ENCODE measurements at places on chromosomes 2 and 18. TPM values are rescaled to one million over a fixed set of nuclear protein-coding genes. Genes with fewer than 3 reads are reported as not detected.

DNA sequence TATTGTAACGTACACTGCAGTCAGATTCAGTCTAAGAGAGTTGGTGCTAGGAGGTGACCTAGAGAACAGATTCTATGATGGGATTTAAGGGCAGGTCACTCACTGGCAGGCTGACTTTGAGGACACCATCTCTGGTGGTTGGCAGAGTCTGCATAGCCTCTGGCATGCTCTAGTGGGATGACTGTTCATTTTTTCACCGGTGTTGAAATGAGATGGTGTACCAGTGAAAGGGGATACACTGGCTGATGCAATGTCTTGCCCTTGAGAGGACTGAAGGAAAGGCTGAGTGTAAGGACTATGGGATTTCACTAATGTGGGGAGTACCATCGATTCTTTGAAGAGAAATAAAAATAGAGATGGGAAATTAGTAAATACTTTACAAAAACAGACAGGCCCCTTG lies 186.9 kb upstream of the PIEZO2 start:
- no peak for DNase-seq
- no peak overlapping the region for H3K27ac ChIP-seq
- no peak overlapping the region for H3K4me3 ChIP-seq
- H3K27me3 ChIP-seq, result no peaks in the 10 kb centered on the region
- no peaks in the 10 kb centered on the region for H3K4me1 ChIP-seq
- no peaks in the 10 kb centered on the region for H3K36me3 ChIP-seq

DNA sequence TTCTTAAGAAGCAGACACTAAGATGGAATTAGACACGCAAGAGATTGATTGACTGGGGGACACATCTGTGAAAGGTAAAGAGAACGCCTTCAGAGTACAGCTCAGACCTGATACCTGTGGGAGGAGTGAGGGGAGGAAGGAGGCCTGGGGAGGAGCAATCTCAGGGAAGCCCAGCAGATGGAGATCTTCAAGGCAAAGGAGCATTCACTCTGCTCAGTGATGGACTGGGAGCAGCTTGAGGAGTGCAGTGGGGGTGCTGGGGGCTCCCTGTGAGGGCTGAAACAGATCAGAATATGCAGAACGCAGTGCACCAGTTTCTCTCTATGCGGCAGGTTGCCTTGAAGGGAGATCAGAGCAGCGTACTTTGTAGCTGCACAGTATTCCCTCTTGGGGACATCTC lies 103.7 kb upstream of the ATP8B1 start:
- no peak overlapping the region for H3K27ac ChIP-seq
- H3K4me1 ChIP-seq, result peaks cover 6% of the 10 kb centered on the region
- H3K27me3 ChIP-seq, result no peaks in the 10 kb centered on the region
- no peak for DNase-seq

GRCh38 chr2:176172895-176173566 lies 15.4 kb upstream of the HOXD1 start:
- no peak for DNase-seq
- H3K27me3 ChIP-seq, result peaks cover 100% of the 10 kb centered on the region
- peaks cover 12% of the 10 kb centered on the region for H3K4me1 ChIP-seq

DNA sequence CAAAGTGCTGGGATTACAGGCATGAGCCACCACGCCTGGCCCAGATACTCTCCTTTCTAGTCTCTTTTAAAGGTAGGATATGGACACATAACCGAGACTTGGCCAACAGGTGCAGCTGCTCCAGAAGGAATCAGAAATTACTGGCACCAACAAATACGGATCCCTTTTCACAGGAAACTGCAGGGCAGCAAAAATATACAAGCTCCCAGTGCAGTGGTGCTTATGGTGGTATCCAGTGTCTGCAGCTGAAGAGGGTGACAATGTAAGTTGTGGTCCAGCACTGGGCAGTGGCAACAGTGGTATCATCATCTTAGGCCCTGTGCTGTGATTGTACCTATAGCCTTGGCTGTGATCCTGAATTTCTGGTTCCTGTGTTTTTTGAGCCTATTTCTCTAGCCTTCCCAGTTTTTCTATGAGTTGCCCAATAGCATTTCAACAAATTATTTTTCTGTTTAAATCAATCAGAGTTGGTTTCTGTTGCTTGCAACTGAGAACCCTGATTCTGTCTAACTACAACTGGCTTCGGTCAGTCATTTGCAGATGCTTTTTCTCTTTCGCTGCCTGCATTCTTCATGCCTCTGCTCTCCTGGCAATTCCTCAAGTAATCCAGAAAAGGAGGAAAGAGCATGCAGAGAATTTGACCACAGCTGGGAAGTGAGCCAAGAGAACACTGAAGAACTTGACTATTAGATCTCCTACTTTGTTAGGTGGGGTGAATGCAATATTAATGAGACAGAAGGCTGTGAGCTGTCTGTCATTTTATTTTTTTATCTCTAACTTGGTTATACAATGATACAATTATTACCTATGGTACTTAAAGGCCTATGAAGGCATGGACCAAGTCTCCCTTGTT lies 30.8 kb upstream of the EML4 start:
- no peaks in the 10 kb centered on the region for H3K27me3 ChIP-seq
- no peaks in the 10 kb centered on the region for H3K36me3 ChIP-seq
- peak; percentile 56 for DNase-seq

- H3K27me3 ChIP-seq, result no peaks in the 10 kb centered on the region
- no peak overlapping the region for H3K27ac ChIP-seq
- H3K4me1 ChIP-seq, result no peaks in the 10 kb centered on the region
- no peak for DNase-seq
- H3K36me3 ChIP-seq, result no peaks in the 10 kb centered on the region
Observed at GRCh38 chr2:161352719-161353118, 44.5 kb downstream of the PSMD14 start.

- no peak overlapping the region for H3K4me3 ChIP-seq
- H3K36me3 ChIP-seq, result no peaks in the 10 kb centered on the region
- H3K27ac ChIP-seq, result no peak overlapping the region
- no peak for DNase-seq
- H3K4me1 ChIP-seq, result no peaks in the 10 kb centered on the region
Observed at GRCh38 chr2:207051385-207051965, 112.2 kb downstream of the CPO start.

GRCh38 chr2:17336458-17336857 lies 181.8 kb downstream of the RAD51AP2 start:
- no peaks in the 10 kb centered on the region for H3K27me3 ChIP-seq
- H3K27ac ChIP-seq, result no peak overlapping the region
- no peak for DNase-seq
- H3K4me1 ChIP-seq, result no peaks in the 10 kb centered on the region
- no peak overlapping the region for H3K4me3 ChIP-seq
- no peaks in the 10 kb centered on the region for H3K36me3 ChIP-seq

DNA sequence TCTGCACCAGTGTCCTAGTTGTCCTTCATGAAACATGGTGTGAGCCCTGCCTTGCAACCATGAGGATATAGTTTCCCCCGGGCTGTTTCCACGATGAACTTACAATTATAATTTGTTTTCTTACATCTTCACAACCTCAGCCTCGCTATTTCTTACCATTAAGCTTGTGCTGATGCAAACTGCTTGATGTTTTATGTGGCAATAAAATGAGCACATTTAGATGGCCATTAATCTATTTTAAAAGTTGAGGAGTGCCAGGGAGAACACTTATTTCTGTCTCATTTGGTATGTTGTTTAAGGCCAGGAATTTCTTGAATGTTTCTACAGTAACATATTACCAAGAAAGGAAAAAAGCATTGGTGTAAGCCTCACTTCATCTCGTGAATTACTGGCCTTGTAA lies 214.5 kb upstream of the SLC8A1 start:
- DNase-seq, result no peak
- no peaks in the 10 kb centered on the region for H3K27me3 ChIP-seq
- H3K27ac ChIP-seq, result no peak overlapping the region
- H3K4me3 ChIP-seq, result no peak overlapping the region
- H3K36me3 ChIP-seq, result no peaks in the 10 kb centered on the region

- H3K4me3 ChIP-seq, result no peak overlapping the region
- no peaks in the 10 kb centered on the region for H3K36me3 ChIP-seq
- no peaks in the 10 kb centered on the region for H3K4me1 ChIP-seq
Observed at GRCh38 chr2:174925046-174925784, 80.0 kb downstream of the CHN1 start.

- H3K27ac ChIP-seq, result no peak overlapping the region
- H3K4me1 ChIP-seq, result peaks cover 16% of the 10 kb centered on the region
- no peaks in the 10 kb centered on the region for H3K36me3 ChIP-seq
Observed at GRCh38 chr18:74146756-74147155, 878 bp downstream of the FBXO15 start.

DNA sequence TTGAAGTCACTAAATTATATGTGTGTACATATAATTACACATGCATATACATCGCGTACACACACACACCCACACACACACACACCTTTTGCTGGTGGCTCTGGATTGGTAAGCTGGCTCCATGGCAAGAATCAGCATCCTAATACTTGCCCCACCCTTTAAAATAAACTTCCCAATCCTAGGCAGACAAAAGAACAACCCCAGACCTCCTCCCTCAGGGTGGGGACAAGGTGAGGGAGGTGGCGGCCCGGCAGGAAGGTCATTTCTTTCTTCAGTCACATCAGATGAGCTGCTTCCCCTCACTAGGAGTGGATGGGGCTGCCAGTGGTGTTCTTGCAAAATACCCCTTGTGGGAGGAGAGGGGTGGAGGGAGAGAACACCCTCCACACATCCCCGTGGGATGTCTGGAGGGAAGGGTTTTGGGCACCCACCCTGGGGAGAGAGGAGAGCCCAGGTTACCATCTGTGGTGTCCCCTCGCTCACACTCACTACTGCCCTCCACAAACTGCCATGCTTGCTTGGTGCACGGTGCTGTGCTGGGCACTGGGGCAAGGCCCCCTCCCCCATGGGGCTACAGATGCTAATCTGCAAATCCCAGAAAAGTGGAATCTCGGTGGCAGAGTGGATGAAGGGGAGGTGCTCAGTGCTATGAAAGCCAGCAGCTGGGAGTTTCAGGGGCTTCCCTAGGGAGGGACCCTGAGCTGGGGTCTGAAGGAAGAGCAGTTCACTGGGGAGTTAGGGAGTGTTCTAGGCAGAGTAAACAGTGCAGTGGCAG lies 64.0 kb downstream of the ODC1 start:
- H3K36me3 ChIP-seq, result no peaks in the 10 kb centered on the region
- no peak for DNase-seq
- peaks cover 10% of the 10 kb centered on the region for H3K4me1 ChIP-seq

DNA sequence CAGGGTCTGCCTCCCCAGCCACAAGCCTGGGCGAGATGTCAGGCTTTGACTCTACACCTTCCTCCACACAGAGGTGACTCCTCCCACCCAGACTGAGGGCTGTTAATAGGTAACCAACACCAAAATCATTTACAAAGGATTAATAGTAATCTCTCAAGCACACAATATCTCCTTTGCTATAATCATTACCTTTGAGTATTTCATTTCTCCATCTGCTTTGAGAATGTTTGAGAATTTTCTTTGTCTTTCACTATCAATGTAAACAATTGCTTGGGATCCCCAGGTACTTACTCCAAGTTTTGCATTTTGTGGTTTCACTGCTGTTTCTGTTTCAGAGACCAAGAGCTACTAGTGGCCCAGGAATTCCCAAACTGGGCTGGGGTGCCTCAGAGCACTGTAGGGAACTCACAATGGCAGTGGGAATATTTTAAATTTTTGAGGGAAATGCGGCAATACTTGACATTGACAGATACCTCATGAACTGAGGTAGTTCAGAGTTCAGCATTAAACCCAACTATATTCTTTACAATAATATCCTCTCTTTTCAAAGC lies 166.4 kb upstream of the MGAT5 start:
- H3K4me1 ChIP-seq, result peaks cover 4% of the 10 kb centered on the region
- DNase-seq, result peak; percentile 56
- peak overlapping the region; percentile 74 for H3K27ac ChIP-seq
- no peak overlapping the region for H3K4me3 ChIP-seq
- H3K36me3 ChIP-seq, result no peaks in the 10 kb centered on the region
- H3K27me3 ChIP-seq, result no peaks in the 10 kb centered on the region

- H3K27ac ChIP-seq, result no peak overlapping the region
- no peak overlapping the region for H3K4me3 ChIP-seq
- no peak for DNase-seq
- H3K36me3 ChIP-seq, result no peaks in the 10 kb centered on the region
Observed at GRCh38 chr2:54052825-54053718, 62.3 kb upstream of the ACYP2 start.

GRCh38 chr18:23503963-23504344 lies 643 bp downstream of the RMC1 start:
- H3K4me1 ChIP-seq, result peaks cover 9% of the 10 kb centered on the region
- peak overlapping the region; percentile 59 for H3K27ac ChIP-seq
- no peak for DNase-seq
- H3K36me3 ChIP-seq, result no peaks in the 10 kb centered on the region
- peak overlapping the region; percentile 94 for H3K4me3 ChIP-seq

GRCh38 chr2:128438586-128438985 lies 119.9 kb upstream of the HS6ST1 start:
- H3K27ac ChIP-seq, result no peak overlapping the region
- peaks cover 19% of the 10 kb centered on the region for H3K4me1 ChIP-seq
- no peak for DNase-seq
- H3K36me3 ChIP-seq, result no peaks in the 10 kb centered on the region
- no peaks in the 10 kb centered on the region for H3K27me3 ChIP-seq

DNA sequence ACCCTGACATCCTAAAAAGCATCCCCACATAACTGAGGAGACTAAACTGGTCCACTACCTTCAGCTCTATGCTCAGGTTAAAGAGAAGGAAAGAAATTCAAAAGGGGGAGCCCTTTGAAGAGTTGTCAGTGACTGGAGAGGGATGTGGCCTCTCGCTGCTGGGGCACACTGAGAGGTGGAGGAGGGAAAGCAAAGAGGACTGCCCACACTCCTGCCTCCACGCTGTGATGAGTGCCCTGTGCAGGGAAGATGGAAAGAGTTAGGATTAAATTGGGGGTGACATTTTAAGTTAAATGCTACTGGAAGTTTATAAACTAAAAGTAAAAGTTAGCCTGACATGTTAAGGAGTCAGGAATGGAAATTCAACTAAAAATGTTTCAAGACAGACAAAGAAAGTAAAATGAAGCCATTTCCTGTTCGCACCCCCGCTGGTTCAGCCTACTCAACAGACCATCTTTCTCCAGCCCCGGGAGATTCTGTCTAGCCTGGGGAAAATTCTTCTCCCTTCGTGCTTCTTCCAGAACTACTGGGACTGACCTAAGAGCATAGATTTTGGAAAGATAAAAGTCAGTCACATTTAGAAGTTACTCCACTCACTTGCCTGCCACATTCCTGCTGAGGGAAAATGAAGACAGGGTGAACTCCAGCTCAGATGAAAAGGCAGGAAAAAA lies 17.8 kb upstream of the INO80C start:
- H3K4me3 ChIP-seq, result no peak overlapping the region
- H3K4me1 ChIP-seq, result peaks cover 9% of the 10 kb centered on the region
- DNase-seq, result no peak
- peak overlapping the region; percentile 76 for H3K27ac ChIP-seq
- no peaks in the 10 kb centered on the region for H3K27me3 ChIP-seq

The CGREF1 gene
- polyA plus RNA-seq, result 2.2 TPM

The INHA gene
- polyA plus RNA-seq, result 8.1 TPM

The SLC39A6 gene
- polyA plus RNA-seq, result 46.6 TPM

The UGT1A5 gene
- not detected for polyA plus RNA-seq

The YES1 gene
- 25.2 TPM for polyA plus RNA-seq

The NEU2 gene
- not detected for polyA plus RNA-seq
